Activated CD4-positive, alpha-beta T cell treated with anti-CD3 and anti-CD28 coated beads, Interleukin-2, amount 50 U/mL, for 4 hours (primary cell): ENCODE measurements at places on chromosomes 6 and 20.

- no peak for DNase-seq
These were observed 131.7 kb downstream of the PLCB4 start for GRCh38 chr20:9200620-9201019.

GRCh38 chr6:78962448-78962847 lies 95.1 kb downstream of the IRAK1BP1 start:
- DNase-seq: no peak

DNA sequence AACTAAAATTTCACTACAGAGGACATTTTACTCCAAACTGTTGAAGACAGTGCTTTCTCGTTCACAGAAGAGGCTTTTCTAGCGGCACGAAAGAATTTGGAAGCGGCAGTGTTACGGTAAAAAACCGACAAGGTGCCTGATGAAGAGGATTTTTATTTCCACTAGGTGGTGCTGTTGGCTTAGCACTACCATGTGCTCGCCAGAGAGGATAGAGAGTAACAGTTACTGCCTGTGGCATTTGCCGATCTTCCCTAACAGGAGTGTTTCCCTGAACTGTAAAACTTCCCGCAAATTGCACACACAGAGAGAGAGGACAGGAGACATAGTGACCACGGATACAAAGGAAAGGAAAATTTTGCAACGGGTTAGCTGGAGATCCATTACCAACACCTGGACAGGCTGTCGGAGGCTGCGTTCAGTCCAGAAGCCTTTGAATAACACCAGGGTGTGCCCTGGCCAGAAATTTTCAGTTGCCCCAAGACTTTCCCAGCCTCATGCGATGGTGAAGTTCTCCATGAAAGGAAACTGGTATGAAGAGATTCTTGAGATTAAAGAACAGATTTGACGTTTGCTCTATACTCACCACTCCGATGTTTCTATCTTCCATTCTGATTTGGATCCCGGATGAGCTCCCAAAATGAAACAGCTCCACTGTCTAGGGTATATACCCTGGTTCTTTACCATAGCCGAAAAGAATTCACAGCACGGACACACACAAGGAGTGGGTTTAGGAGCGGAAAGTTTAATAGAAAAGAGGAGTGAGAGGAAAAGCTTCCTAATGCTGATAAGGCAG lies 48.1 kb downstream of the HLA-DPB1 start:
- DNase-seq: no peak

DNA sequence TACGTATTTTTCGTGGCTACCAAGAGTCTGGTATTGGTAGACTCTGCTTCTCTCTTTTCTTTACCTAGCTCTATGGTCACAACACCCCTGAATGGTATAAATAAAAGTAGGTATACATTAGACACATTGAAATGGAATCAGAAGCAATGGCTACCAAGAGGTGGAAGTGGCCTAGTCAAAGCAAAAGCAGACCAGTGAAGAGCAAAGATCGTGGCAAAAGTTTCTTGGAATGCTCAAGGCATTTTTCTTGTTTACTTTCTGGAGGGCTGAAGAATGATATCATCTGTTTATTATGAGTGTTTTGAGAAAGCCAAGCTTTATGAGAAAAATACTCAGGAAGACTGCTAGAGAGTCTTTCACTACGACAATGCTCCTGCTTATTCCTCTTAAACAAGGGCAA lies 28.6 kb upstream of the MOCS1 start:
- DNase-seq: no peak

- no peak for DNase-seq
These were observed 80.5 kb downstream of the SMLR1 start for GRCh38 chr6:130907687-130908086.
